Stimulated activated CD4-positive, alpha-beta T cell treated with anti-CD3 and anti-CD28 coated beads, Interleukin-2, amount 100 ng/mL, for 4 hours (primary cell): ENCODE measurements at places on chromosomes 7 and 10.

DNA sequence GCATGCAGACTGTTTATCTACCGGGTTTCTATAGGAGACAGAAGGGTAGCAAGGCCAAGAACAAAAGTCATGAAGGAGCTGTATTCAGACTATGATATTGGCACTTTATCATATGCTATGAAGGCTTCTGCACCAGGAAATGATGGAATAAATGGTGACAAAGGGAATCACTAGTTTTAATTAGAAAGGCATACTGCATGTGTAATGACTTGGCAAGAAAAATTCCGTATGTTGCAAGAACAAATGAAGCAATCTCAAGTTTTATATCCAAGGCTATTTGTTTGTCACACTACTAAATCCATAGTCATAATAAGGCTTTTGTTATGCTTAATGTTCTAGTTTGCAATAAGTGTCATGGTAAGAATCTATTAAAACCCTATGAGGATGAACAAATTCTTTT, 230.9 kb downstream of the ZEB1 start:
- DNase-seq, result no peak

GRCh38 chr7:1762238-1762945, 92.3 kb downstream of the ELFN1 start:
- DNase-seq, result no peak

- no peak for DNase-seq
Measured at GRCh38 chr7:64832136-64832535, 37.9 kb downstream of the ZNF138 start.

DNA sequence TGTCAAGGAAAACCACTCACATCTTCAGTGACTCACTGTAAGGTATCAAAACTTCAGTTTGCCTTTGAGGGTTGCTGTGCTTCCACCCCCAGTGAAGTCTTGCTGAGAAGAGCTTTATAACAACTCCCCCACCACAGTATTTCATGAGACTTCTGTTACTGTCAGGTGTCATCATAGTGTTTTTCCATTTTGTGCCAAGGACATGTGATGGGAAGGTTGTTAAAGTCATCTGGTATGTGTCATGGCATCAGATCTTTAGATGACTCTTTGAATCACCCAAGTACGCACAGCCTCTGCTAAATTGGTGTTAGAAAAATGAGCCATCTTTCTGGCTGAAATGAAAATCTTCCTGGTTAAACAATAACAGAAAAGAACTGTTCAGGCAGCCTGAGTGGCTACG, 115.0 kb upstream of the CCDC6 start:
- DNase-seq, result no peak

DNA sequence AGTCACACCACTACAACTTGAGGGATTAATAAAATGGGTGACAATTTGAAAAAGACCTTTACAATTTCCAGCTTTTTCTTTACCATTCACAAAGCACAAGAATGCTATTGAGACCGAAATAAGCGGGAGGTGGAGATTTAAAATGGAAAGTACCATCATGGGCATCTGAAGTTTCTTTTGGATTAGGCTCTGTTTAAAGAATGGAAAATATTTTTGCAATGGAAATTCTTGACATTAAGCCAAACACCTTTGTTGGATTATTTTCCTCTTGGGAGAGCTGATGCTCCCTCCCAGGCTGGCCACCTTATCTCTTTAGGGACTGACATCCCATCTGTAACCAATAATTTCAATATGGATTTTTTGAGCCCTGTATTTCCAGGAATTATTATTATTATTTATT, 62.5 kb downstream of the BPGM start:
- DNase-seq, result no peak

- DNase-seq, result no peak
Measured at GRCh38 chr7:159094023-159094740, 50.5 kb downstream of the VIPR2 start.

DNA sequence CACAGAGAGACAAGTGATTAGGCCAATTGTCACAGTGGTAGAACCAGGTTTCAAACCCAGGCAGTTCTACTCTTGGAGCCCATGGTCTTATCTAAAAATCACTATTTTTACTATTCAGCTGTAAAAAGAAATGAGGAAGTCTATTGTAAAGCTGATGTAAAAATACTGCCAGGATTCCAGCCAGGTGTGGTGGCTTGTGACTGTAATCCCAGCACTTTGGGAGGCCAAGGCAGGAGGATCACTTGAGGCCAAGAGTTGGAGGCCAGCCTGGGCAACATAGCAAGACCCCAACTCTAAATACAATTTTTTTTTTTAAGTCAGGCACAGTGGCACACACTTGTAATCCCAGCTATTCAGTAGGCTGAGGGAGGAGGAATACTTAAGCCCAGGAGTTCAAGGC, 40.4 kb downstream of the HIP1 start:
- no peak for DNase-seq

GRCh38 chr7:47497367-47498096, 84.4 kb downstream of the TNS3 start:
- DNase-seq, result no peak

- no peak for DNase-seq
Measured at GRCh38 chr7:130065500-130066152, 4.7 kb upstream of the KLHDC10 start.

DNA sequence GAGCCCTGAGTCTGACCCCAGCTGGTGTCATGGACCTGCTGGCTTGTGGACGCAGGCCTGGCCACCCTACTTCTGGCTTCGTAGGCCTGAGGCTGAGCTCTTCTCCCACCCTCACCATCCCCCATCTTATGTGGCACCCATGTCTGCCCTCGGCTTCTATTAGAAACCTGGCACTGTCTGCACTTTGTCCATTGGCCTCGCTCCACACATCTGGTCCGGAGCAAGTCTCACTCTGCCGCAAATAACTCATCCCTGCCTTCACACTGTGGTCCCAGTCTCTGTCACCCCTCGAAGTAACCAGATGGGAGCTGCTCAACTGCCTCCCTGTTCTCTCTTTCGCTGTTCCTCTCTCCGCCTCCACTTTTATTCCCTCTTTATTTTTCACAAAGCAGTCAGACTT, 78.6 kb downstream of the TRRAP start:
- DNase-seq, result no peak

GRCh38 chr10:51911723-51912122, 212.3 kb upstream of the CSTF2T start:
- no peak for DNase-seq

- DNase-seq, result no peak
Measured at GRCh38 chr7:39062811-39063210, 85.1 kb downstream of the POU6F2 start.

DNA sequence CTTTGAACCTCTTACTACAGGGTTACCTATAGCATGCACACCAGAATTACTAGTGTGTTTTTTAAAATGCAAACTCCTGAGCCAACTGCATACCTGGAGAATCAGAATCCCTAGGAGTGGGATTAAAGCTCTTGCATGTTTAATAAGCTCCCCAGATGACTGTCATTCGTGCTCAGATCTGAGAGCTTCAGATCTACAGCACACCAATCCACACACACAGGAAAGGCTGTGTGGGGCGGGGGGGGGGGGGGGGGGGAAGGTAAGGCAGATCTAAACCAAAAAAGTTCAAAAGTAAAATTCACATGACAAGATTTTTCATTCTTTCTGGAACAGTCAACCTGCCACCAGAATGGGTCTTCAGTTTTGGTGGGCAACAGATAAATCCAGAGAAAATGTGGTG, 5.5 kb downstream of the FAM3C start:
- no peak for DNase-seq

- DNase-seq, result peak; percentile 80
Measured at GRCh38 chr7:2978408-2978807, 65.3 kb downstream of the CARD11 start.

GRCh38 chr7:32066441-32066840, 3.8 kb downstream of the PDE1C start:
- DNase-seq, result no peak

DNA sequence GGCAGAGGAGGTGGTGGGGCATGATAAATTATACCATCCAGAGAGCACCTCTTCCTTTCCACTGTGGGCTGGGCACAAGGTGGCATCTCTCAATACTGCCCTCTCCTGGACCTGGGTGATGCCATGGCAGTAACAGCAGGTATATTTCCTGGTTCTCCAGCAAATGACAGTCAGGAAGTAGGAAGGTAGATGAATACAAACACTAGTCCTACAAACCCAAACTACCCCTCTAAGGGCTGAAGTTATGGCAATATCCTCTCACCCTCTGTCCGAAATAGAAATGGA, 1004.9 kb downstream of the KCNMA1 start:
- DNase-seq, result no peak

GRCh38 chr10:132899054-132899750, 43.2 kb downstream of the CFAP46 start:
- no peak for DNase-seq

DNA sequence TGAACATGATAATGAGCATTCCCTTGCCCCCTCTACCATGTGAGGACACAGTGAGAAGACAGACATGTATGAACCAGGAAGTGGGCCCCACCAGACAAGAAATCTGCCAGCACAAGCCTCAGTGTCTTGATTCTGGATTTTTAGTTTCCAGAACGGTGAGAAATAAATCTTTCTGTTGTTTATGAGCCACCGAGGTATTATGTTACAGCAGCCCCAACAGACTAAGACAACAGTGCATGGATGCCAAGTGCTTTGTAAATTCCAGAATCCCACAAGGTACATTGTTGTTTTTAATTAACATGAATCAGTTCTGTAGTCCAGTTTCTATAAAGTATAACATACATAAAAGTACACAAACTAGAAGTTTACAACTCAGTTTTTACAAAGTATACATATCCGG, 162.2 kb downstream of the ARHGAP21 start:
- DNase-seq, result no peak

GRCh38 chr10:89073719-89074118, 83.1 kb downstream of the FAS start:
- no peak for DNase-seq

- no peak for DNase-seq
Measured at GRCh38 chr7:50805447-50806125, 22.9 kb upstream of the GRB10 start.

DNA sequence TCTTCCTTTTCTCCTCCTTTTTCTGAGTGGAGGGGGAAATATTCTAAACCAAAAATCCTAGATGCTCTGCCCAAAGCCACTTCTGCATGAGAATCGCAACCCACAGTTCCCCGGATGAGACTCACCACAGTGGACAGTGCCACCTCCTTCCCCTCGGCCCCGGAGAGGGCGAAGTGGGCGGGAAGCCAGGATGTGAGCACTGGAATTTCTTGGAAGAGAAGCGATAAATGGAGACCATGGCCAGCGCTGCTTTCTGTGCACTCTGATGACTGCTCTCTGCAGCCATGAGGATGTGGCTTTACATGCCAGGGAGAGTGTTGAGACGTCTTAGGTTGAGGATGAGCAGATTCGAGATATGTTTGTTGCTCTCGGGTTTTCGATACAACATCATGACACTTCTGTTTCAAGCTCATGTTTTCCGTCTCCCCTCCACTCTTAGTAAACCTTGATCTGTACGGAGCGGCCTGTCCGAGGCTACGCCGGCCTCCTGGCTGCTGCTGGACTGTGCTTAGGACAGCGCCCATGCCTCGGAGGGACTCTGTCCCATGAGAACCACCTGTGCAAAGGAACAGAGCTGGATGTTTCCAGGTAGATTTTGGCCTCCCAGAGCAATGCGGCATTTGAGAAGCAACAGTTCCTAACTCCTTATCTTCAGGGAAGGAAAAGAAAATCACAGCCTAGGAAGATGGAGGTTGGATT, 414.6 kb upstream of the FOXK1 start:
- DNase-seq, result no peak

DNA sequence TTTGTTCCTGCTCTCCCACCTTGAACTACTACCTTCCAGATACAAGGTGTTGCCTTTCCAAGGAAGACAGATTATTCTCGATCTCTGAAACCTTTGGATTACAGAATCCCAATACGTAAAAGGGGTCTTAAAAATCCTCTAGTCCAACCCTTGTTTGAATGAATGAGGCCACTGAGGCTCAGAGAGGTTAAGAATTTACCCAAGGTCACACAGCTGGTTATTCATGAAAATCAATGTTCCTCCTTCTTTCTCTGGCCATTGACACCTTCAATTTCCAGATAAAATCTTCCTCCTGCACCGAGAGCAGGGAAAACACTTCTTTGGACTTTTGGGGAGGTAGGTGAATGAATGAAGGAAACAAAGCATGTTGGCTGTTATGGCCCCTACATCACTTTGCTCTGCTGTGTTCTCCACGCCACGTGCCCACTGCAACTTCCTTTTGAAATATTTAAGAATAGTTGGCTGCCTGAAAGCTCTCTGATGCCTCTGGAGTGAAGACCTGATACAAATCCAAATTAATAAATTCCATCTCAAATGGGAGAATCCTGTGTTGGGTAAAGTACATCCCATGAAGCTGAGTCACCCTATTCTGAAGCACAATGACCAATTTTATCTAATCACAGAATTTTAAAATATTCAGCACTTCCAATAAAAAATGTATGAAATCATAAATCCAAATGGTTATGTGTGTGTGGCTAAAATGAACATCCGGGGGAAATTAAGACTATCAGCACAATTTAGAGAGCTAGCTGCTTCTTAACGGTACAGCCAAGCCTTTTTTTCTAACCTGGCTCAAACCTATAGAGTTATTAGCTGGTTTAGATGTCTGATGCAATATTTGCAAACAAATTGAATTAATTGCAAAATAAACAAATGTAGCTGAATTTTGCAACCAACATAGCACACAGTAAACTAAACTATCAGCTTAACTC, 7.3 kb downstream of the SVIL start:
- no peak for DNase-seq

- DNase-seq, result no peak
Measured at GRCh38 chr7:151240536-151240935, 8.0 kb downstream of the SMARCD3 start.

DNA sequence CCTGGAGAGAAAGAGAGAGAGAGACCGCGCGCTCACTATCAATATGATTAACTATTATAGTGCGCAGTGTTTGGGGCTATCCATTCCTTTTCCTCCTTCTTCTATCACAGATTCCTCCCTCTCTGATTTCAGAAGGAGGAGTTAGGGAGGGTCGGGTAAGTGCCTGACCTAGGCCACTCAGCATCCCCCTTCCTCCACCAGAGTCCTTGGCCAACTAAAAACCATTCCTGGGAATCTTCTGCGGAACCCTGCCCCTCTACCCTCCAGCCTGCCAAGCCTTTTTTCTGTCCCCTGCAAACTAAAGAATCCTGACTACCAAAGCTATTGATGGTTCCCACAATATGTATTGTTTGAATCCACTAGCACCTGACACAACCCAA, 256.2 kb upstream of the NFE2L3 start:
- DNase-seq, result no peak

DNA sequence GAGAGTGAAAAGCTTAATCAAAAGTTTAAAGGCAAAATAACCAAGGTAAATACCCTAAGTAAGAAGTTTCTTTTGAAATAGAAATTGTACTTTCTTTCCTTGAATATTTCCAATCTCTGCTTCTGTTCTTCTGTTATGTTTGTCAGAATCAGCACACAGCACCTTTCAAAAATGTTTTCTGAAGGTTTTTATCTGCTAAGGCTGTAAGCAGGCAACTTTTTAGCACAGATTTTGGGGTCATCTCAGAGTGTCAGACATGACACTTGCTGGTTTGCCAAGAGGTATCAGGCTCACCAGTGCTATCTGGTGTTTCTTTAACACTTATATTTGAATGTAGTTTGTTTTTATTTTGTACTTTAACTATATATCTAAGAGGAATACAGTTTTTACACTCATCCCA, 94.2 kb downstream of the CDK6 start:
- DNase-seq, result no peak

- DNase-seq, result no peak
Measured at GRCh38 chr7:16130111-16131110, 290.9 kb downstream of the CRPPA start.

GRCh38 chr7:127678947-127679346, 27.0 kb downstream of the SND1 start:
- DNase-seq, result no peak

- DNase-seq, result no peak
Measured at GRCh38 chr10:13016426-13016825, 14.9 kb upstream of the CCDC3 start.
